Hair follicular keratinocyte (primary cell): ENCODE measurements at places on chromosomes 16 and 17. TPM values are rescaled to one million over a fixed set of nuclear protein-coding genes. Genes with fewer than 3 reads are reported as not detected.

GOSR2 gene
- total RNA-seq: 26.1 and 27.2 TPM in 2 replicates

CTRB2 gene
- total RNA-seq: not detected in 2 replicates

GNAO1 gene
- total RNA-seq: under 0.01 TPM in 1 of 2 replicates, not detected in the other

TBX4 gene
- total RNA-seq: not detected in 2 replicates

SPAG7 gene
- 64.0 and 77.2 TPM in 2 replicates for total RNA-seq

ADGRG3 gene
- total RNA-seq: not detected in 2 replicates
